Activated naive CD8-positive, alpha-beta T cell treated with anti-CD3 and anti-CD28 coated beads, Interleukin-2, amount 50 U/mL, for 16 hours (primary cell): ENCODE measurements at places on chromosomes 2 and 18.
A peak's percentile ranks its signal among the peaks of the same experiment; 100 is the strongest.

DNA sequence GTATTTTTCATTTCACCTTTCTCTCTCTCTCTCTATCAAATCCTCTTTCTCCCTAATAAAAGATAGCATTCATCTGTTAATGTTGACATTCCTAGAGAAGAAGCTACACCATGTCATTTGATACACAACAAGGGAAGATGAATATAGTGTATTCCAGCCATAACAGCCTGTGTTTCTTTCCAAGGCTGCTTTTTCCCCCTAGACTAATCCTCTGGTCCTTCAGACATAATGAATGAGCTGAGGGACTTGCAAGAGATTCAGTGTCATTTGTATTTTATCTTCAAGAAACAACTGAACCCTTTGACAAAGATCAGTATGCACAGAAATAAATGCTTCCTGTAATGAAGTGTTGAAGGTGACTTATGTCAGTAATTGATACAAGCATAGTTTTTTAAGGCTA, 284.0 kb upstream of the NXPH2 start:
- DNase-seq, result no peak

- no peak for DNase-seq
These were observed 2.2 kb downstream of the PLEKHA3 start for GRCh38 chr2:178482437-178482836.

GRCh38 chr2:204496779-204497178, 48.5 kb upstream of the PARD3B start:
- no peak for DNase-seq

DNA sequence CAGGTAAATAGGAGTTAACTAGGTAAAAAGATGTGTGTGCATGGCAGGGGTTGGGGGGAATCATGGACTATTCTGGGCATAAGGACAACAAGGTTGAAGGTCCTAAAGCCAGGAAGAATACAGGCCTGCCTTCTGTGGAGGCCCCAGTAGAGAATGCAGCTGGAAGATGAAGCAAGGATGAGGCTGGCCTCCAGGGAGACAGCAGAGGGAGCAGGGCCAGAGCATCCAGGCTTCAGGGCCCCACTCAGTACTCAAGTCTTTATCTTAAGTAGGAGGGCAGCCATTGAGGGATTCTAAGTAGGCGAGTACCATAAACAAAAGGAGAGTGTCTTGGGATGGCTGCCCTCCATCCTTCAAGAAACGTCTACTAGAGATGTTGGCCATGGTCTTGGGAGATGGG, 101.8 kb upstream of the APCDD1 start:
- DNase-seq, result no peak

DNA sequence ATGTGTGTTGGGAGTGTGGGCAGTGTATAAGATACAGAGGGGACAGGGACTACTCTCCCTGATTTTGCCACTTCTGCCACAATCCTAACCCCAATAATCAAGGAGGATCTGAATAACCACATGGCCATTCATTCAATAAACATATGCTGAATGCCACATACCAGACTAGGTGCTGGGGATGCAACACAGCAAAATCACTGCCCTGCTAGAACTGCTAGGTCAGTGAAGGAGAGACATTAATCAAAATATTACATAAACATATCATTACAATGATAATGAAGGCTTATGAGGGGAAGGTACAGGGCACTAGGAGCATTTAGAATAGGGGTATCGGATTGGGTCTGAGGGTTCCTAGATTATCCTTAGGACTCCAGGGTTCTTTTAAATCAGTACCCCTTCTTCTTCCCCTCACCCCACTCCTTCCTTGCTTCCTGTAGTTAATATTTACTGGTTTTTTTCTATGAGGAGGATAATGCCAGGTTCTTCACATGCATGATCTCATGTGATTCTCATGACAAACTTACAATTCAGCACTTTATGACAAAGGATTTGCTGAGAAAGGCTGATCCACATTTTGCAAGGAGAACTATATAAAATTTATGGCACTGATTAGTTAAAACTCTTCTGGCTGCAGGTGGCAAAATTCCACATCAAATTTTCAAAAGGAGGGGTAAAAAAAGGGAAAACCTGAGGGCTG, 56.4 kb upstream of the PCBP1 start:
- DNase-seq, result no peak

- no peak for DNase-seq
These were observed 736.3 kb upstream of the ACVR2A start for GRCh38 chr2:147108548-147108947.

- no peak for DNase-seq
These were observed 2.3 kb upstream of the ALKAL2 start for GRCh38 chr2:290090-290722.

- DNase-seq, result no peak
These were observed 51.6 kb upstream of the THSD7B start for GRCh38 chr2:136713739-136714138.

DNA sequence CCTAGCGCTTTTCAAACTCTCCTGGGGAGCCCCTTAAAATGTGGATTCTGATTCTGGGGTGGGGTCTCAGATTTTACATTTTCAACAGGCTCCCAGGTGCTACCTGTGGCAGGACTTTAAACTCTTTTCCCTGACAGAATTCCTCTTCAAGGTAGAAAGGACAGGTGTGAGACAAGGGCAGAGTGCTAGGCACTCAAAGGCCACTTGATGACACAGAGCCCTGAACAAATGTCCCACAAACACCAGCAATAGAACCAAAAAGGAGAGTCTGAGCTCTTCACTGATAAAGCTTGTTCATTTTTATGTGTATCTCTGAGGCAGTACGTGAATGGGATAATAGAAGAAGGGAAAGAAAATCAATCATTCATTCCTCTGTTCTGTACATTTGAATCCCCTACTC, 77.7 kb upstream of the PELI1 start:
- no peak for DNase-seq

DNA sequence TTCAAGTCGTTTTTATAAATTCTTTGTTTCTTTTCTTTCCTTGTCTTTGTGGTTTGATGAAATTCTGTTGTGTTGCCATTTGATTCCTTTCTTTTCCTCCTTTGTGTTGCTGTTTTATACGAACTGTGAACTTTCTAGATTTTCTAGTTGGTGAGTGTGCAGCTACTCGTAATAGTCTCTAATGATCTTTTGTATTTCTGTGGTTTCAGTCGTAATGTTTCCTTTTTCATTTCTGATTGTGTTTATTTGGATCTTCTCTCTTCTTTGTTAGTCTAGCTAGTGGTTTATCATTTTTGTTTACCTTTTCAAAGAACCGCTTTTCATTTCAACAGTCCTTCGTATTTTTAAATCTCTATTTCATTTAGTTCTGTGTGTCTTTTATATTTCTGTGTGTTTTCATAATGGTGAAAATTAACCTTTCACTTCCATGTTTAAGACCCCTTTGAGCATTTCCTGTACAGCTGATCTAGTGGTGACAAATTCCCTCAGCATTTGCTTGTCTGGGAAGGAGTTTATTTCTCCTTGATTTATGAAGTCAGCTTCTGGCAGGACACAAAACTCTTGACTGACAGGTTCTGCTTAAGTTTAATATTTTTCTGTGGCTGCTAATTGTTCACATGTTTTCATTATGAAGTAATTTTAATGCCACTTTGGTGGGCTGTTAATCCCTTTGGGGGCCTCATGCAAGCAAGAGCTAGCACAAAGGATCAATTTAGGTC, 16.2 kb upstream of the MALT1 start:
- DNase-seq, result no peak

- DNase-seq, result no peak
These were observed 98.2 kb downstream of the EIPR1 start for GRCh38 chr2:3279236-3279960.

DNA sequence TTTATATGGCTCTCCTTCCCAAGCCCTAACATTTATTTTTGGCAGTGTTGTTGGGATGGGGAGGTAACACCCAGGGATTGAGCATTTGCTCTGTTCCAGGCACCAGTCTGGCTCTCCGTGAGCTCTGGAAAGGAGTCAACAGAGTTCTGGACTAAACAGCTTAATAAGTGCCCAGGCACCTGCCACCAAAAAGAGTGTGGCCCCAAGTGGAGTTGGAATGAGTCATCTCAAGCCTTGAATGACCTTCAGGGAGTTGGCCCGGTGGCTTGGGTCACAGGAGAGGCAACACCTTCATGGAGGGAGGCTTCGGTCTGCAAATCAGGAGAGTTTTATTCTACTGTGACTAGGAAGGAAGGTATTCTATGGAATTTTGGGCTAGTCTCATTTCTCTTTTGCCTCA, 203.2 kb downstream of the DLGAP1 start:
- DNase-seq, result no peak

DNA sequence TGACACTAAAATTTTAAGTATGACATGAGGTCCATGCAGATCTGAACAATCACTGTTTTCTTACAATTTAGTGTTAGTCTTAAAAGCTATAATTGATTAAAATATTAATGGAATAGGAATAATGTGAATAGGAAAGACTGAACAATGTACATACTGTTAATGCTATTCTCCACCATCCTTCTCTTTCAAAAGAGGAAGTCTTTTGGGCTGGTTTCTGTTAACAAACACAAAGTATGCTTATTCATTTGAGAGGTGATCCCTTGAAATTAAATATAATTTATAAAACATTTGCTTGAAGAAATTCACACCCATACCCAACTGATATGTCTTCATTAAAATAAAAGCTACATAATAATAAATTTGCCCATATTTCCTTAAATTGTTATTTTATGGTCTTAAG, 2.3 kb downstream of the STPG4 start:
- no peak for DNase-seq

- no peak for DNase-seq
These were observed 57.6 kb downstream of the CRIM1 start for GRCh38 chr2:36413218-36413617.

GRCh38 chr2:2571301-2572150, 240.5 kb upstream of the MYT1L start:
- no peak for DNase-seq

- DNase-seq, result peak; percentile 21
These were observed 115.5 kb downstream of the HDAC4 start for GRCh38 chr2:239285071-239285931.

DNA sequence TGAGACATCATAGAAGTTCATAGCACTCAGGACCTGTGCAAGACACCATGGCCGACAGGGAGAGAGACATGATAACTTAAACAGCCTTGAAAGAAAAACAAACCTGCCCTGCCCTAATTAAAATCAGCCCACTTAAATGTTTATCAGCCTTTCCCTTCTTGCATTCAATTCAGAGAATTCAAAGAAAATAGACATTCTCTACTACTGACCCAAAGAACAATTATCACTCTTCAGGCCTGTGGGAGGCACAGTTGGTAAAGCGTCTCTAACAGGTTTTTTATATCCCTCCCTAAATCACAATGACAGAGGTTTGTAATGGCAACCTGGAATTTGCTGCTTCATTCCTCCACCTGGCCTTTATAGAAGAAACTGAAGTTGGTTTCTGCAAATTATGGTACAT, 1.7 kb downstream of the CDK15 start:
- no peak for DNase-seq

GRCh38 chr18:36035253-36035652, 32.1 kb downstream of the RPRD1A start:
- no peak for DNase-seq

- no peak for DNase-seq
These were observed 67.7 kb downstream of the SLC40A1 start for GRCh38 chr2:189512879-189513278.

DNA sequence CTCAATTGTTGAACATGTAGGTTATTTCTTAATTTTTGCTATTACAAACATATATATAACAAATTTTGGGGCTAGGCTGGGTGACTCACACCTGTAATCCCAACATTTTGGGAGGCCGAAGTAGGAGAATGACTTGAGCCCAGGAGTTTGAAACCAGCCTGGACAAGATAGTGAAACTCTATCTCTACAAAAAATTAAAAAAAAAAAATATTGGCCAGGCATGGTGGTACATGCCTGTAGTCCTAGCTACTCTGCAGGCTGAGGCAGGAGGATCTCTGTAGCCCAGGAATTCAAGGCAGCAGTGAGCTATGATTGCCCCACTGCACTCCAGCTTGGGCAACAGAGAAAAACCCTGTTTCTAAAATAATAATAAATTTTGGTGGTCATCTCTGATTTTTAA, 23.5 kb downstream of the SLC4A1AP start:
- DNase-seq, result no peak

- DNase-seq, result no peak
These were observed 163.4 kb downstream of the UBE2E3 start for GRCh38 chr2:181143790-181144300.

DNA sequence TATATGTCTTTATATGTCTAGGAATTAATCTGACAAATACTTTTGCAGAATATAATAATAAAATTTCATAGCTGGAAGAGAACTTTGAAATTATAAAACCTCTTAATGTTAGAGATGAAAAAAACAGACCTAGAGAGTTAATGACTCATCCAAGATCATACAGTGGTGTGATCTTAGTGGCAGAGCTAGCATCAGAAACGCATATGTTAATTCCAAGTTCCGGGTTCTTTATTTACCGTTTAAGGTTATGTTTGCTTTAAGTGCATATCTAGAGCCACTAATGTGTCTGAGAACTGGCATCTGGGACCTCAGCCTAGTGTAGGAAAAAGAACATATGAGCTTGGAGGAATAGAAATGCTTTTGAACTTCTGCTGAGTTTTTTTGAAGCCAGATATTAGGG, 24.3 kb downstream of the CERS6 start:
- no peak for DNase-seq

DNA sequence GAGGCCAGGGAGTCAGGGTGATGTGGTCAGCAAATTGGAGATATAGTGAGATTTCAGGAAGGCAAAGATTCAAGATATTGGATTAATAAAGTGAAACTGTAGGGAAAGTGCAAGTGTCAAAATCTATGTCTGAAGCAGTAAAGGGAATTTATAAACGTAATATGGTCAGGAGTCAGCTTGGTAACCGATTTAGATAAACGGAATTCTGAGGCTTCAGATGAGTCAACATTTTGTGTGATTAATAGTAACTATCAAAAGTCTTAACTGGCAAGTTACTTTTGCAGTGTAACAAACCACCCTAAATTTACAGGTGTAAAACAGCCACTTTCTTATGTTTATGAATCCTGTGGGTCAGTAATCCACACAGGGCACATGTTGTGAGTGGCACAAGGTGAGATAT, 10.9 kb downstream of the MTX2 start:
- DNase-seq, result no peak

DNA sequence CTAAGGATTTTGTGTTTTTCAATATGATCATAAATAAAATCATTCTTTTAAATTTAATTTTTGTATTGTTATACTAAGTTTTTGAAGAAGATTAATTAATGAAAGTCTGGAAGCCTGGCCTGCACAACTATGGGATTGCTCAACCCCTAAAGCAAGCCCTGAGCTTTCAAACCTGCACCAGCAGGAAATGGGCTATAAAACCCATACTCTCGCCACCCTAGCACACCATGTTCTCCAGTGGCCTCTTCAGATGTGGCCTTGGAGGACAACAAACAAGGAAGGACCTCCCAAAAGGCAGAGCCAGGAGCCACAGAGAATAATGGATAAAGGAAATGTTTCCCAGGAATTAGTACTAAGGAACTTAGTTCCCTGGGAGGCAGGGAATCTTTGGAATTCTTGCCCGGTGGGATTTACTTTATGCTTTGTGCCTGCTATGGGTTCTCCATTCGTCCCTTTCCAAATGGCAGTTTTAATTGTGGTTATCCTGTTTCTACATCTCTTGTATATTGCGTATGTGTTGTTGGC, 212.5 kb downstream of the ZFP36L2 start:
- no peak for DNase-seq

GRCh38 chr2:126686841-126687485, 31.0 kb downstream of the GYPC start:
- no peak for DNase-seq

- DNase-seq, result no peak
These were observed 1668.7 kb downstream of the SUCLG1 start for GRCh38 chr2:82790206-82791021.
